ENCODE measurements at places on chromosomes 5 and 9.

DNA sequence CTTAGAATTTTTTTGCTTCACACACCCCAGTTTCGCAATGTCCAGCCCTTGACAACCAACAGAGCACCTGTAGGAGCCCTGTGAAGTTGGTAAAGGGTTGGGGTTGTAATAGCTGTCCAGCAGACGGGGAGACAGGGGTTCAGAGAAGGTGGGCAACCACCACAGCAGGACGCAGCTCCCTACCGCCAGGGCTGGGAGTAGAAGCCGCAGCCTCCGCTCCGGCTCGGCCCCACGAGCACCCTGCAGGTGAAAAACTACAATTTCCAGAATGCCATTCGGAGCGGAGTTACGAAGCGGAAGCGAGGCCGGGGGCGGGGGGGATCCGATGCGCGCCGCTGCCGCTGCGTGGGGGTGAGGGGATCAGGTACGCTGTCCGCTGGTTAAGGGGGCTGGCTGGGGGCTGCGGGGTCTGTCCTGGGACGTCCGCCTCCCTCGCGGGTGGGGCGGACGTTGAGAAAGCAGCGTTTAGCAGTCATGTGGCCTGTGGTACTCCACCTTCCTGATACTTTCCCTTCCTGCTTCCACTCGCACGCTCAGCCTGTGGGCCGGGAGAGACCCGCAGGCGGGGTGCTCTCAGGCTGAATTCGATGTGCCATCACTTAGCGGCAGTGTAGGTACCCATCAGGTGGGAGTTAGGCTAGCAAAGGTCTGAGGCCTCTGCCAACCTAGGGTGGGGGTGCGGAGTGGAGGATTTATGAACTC is at the start of gene TRMT10B:
Gene TRMT10B (plus strand): TSS at position 317 of the 702 bp plus-strand sequence. CDS start 8,127 bp downstream, outside the sequence.
- DNase-seq = peak; percentile 74

DNA sequence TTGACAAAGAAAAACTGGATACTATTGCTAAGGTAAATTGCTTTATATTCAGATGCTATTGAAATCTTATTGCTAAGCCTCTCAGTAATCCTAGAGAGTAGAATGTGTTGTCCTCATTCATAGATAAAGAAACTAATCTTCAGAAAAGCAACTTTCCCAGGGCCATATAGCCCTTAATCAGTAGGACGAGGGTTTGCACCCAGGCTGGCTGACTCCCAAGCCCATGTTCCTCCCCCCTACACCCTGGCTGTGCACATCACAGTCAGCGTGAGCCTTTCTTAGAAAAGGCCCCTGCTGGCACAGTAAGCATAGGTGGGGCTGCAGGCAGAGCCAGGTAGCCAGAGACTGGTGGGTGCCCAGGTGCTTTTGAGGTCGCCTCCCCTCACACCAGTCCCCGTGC is 15.8 kb upstream of the GLIPR2 start:
- no peak for DNase-seq

- peak; percentile 24 for DNase-seq
These were observed 57.4 kb downstream of the SERINC5 start for GRCh38 chr5:80198399-80198798.

DNA sequence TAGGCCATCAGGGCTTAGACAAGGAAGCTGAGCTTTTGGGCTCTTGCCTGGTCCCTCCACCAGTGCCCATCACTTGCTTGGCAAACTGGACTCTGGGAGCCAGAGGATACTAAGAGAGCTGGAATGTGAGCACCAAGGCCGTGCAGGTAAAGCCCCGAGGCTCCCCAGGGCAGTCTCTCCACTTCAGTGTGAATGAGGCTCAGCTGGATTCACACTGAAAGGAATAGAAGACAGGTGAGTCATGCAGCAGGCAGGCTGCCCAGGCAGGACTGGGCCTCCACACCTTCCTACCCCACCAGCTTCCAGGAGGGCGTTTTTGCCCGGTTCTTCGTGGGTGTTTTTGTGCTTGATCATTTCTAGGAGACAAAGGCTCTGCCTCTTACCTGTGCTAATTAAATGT is 7.3 kb upstream of the CTSV start:
- no peak for DNase-seq
